ENCODE measurements at places on chromosomes 5 and 9. TPM values are rescaled to one million over a fixed set of nuclear protein-coding genes. Genes with fewer than 3 reads are reported as not detected.

GRCh38 chr9:7735311-7735710, 64.3 kb downstream of the DMAC1 start:
- H3K27ac ChIP-seq: no peak overlapping the region
- no peaks in the 10 kb centered on the region for H3K27me3 ChIP-seq
- no peaks in the 10 kb centered on the region for H3K36me3 ChIP-seq

DNA sequence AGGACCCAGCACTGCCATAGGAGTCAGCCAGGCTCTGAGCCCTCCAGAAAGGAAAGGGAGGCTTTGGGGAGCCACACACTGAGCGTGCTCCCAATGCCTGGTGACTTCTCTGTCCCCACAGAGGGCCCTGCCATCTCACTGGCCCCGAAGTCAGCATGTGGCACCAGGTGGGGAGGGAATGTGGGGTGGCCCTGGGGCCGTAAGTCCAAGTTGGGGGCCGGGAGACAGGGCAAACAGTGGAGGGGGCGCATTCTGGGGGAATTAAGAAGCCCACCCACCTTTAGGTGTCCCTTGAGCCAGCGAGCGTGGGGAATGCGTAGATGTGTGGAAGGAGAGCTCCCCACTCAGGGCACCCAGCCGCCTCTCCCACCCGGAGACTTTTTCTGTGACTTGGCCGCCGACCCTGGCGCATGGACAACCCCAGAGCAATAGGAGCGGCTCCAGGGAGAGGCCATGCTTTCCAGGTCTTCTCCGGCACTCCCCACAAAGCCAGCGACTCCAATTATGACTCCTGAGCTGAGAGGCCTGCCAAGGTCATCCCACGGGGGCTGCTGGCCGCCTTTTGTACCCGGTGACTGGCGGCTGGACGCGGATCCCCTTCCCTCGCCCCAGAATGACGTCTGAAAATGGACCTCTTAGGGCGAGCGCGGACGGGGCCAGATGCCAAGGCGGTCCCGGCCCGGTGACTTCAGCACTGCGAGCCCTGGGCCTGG, 9.8 kb downstream of the IRX1 start:
- H3K4me3 ChIP-seq: no peak overlapping the region
- DNase-seq: no peak
- peaks cover 1% of the 10 kb centered on the region for H3K27me3 ChIP-seq
- no peaks in the 10 kb centered on the region for H3K4me1 ChIP-seq
- H3K27ac ChIP-seq: no peak overlapping the region

The CDO1 gene
- 0.30 TPM for total RNA-seq

The CARD9 gene
- 20.0 TPM for total RNA-seq

DNA sequence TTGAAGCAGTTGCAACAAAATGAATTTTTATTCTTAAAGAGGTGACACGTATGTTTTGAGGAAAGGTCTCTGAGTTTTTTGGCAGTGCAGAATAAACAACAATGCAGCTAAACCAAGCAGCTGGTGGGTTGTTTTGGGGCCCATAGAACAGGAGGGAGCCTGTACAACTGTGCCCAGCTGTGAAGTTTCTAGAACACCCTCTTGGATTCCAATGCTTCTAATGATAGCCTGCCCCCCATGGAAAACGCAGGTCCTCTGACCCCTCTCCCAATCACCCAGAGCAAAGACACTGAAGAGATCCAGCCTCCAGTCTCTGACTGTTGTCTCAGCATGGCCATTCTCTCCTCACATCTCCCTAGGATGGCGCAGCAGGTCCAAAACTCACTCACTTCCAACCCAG, 150.9 kb downstream of the MARCHF11 start:
- no peak for DNase-seq
- no peaks in the 10 kb centered on the region for H3K4me1 ChIP-seq
- no peak overlapping the region for H3K4me3 ChIP-seq
- H3K36me3 ChIP-seq: no peaks in the 10 kb centered on the region

- no peaks in the 10 kb centered on the region for H3K4me1 ChIP-seq
- H3K4me3 ChIP-seq: no peak overlapping the region
- H3K36me3 ChIP-seq: no peaks in the 10 kb centered on the region
- no peak overlapping the region for H3K27ac ChIP-seq
Measured at GRCh38 chr9:38707885-38708637, 11.9 kb downstream of the FAM240B start.

DNA sequence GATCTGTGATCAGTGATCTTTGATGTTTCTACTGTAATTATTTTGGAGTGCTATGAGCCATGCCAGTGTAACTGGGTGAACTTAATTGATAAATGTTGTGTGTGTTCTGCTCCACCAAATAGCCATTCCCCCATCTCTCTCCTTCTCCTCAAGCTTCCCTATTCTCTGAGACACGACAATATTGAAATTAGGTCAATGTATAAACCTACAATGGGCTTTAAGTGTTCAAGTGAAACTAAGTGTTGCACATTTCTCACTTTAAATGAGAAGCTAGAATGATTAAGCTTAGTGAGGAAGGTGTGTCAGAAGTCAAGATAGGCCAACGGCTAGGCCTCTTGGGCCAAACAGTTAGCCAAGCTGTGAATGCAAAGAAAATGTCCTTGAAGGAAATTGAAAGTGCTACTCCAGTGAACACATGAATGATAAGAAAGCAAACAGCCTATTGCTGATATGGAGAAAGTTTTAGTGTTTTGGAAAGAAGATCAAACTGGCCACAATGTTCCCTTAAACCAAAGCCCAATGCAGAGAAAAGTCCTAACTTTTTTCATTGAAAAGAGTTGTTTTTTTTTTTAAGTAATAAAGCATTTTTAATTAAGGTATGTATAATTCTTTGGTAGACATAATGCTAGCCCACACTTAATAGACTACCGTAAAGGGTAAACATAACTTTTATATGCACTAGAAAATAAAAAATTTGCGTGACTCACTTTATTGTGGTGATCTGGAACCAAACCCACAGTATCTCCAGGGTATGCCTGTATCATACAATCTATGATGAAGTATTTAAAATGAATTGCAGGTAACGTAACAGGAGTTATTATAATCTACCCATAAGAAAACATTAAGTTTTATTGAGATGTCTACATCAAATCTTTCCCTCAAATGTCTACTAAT, 42.5 kb upstream of the ALDH1A1 start:
- peaks cover 1% of the 10 kb centered on the region for H3K27me3 ChIP-seq
- H3K4me1 ChIP-seq: peaks cover 47% of the 10 kb centered on the region
- peak overlapping the region; percentile 19 for H3K27ac ChIP-seq
- H3K4me3 ChIP-seq: no peak overlapping the region
- peaks cover 12% of the 10 kb centered on the region for H3K36me3 ChIP-seq

The PCDHGB2 gene
- total RNA-seq: 9.6 TPM

The ACTBL2 gene
- total RNA-seq: not detected

The CCNI2 gene
- not detected for total RNA-seq

The RLN1 gene
- not detected for total RNA-seq

DNA sequence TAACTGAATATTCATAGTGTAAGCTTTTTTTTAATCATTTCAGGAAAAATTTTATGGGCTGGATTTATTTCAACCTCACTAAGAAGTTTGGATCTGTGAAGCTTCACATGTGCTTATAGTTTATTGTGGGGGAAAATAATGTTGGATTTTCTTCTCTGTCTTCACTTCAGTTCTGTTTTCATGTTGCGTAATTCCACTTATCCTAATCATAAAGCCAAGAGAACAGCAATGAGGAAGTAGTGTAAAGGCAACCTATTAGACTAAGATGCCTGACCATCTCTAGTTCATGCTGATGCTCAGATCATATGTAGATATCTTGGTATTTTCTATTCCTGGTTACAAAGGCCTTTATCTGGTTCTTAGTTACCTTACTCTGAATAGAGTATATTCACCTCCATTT, 50.0 kb downstream of the CD180 start:
- no peak overlapping the region for H3K27ac ChIP-seq
- H3K4me1 ChIP-seq: peaks cover 17% of the 10 kb centered on the region
- DNase-seq: no peak
- no peak overlapping the region for H3K4me3 ChIP-seq
- peaks cover 6% of the 10 kb centered on the region for H3K36me3 ChIP-seq

- peak; percentile 67 for DNase-seq
- H3K4me3 ChIP-seq: peak overlapping the region; percentile 54
- H3K27me3 ChIP-seq: peaks cover 5% of the 10 kb centered on the region
- H3K27ac ChIP-seq: peak overlapping the region; percentile 84
Measured at GRCh38 chr5:14901462-14902051, 30.0 kb upstream of the ANKH start.

- no peaks in the 10 kb centered on the region for H3K27me3 ChIP-seq
- peaks cover 46% of the 10 kb centered on the region for H3K4me1 ChIP-seq
- no peaks in the 10 kb centered on the region for H3K36me3 ChIP-seq
- DNase-seq: no peak
Measured at GRCh38 chr5:144547098-144547499, 376.4 kb downstream of the KCTD16 start.

DNA sequence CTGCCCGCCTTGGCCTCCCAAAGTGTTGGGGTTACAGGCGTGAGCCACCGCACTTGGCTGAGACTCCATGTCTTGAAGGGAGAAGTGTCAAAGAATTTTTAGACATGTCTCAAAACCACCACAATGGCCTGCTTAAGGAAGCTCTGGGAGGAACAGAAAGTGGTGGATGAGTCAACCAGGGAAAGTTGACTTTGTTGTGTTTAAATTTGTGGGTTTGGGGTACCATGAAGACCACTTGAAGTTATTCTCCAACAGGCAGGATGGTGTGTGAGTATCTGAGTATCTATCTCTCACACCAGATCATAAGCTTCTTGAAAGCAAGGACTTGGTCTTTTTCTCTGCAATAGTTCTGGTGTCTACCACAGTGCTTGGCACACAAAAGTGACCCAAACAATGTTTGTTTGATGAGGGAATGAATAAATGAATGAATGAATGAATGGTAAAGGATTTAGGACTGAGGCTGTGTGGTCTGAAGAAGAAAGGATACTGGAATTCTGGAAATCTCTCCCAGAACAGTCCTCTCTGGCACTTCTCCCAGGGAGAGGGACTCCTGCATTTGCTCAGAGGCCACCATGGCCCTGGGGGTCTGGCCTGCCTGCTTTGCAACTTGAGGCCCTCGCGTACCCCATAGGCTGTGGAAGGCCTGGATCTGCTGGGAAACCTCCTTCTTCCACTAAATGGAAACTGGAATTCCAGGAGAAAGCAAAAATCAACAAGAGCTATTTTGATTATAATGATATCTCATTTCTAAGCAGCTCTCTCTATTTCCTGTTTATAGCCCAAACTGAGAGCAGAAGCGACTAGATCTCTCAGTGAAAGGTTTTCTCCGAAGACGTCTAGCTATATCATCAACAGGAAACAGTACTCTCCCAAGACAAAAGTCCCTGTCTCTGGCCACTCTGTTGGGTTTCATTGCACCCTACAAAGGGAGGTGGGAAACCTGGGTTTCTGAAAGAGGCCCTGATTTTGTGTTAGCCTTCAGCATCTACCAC, 187.9 kb downstream of the PALM2AKAP2 start:
- H3K27ac ChIP-seq: no peak overlapping the region
- no peak overlapping the region for H3K4me3 ChIP-seq
- no peaks in the 10 kb centered on the region for H3K36me3 ChIP-seq
- H3K4me1 ChIP-seq: 0 out of 2 replicates have a peak, but pooled peaks cover 9% of the 10 kb centered on the region

DNA sequence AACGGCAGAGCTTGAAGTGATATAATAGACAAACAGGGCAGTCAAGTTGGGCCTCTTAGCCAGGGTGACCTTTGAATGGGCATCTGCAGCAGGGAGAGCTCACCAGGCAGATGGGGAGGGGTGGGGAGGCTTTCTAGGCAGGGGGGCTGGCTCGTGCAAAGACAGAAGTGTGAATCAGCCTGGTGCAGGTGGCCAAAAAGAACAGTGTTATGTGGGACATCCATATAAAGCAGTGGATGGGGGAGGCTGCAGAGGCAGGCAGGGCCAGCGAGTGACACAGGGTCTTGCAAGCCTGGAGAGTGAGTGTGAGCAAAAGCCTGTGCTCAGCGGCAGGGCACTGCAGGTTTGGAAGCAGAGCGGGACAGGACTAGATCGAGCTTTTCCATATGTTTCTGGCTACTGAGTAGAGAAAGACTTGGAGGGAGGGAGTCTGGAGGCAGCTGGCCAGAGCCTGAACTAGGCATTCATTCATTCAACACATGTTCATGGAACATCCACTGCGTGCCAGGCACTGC, 14.2 kb upstream of the TTLL11 start:
- H3K27me3 ChIP-seq: peaks cover 4% of the 10 kb centered on the region
- no peak for DNase-seq
- H3K4me3 ChIP-seq: no peak overlapping the region
- H3K36me3 ChIP-seq: peaks cover 9% of the 10 kb centered on the region

DNA sequence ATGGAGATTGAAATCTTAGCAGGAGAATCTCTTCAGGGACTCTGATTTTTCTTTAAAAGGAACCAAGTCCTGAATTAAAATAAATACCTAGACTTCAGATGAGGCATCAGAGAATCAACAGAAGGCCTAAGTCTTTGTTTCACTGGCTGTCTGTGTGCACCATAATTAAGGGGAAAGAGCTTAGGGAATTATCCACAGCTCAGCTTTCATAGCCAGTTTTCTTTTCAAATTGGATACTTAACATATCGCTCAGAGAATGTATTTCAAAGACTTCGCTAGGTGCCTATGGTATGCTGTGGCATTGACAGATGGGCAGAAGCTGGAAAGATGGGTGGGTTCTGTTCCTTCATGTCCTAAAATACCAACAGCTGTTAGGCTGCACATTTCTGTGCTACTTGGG, 325.8 kb downstream of the TMEM38B start:
- no peak for DNase-seq
- no peak overlapping the region for H3K4me3 ChIP-seq
- H3K4me1 ChIP-seq: no peaks in the 10 kb centered on the region
- no peak overlapping the region for H3K27ac ChIP-seq
